ENCODE measurements at places on chromosomes 1 and 21.

GRCh38 chr1:242826701-242827336, 302.3 kb upstream of the PLD5 start:
- no peak for DNase-seq

DNA sequence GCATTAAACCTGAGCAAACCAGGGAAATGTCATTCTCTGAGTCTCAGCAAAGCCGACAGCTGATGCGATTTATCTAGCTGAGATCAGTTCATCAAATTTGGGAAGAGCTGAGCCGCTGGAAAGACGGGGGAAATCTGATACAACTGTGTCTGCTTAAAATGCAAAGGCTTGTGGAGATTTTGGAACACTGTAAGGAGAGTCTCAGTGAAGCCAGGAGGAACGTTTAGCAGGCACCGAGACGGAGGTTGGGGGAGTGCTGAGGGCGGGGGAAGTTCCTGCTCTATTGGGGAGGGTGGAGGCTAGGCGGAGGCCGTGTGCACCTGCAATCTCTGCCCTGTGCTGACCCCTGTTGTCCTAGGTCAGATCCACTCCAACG, 143.2 kb upstream of the CSF3R start:
- no peak for DNase-seq

DNA sequence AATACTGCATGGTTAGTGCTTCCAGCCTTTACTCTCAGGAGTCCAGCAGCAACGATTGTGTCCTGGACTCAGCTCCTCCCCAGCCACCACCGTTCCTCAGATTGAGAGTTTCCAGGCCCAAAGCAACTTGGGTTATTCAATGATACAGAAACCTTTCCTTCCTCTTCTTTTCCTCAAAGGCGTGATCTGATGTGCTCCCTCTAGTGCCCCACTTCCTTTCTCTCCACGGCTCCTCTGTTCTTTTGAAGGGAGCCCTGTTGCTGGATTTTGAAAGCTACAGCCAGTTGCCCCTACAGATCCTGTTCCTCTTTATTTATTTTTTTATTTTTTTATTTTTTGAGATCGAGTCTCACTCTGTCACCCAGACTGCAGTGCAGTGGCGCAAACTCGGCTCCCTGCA, 14.1 kb downstream of the CRP start:
- DNase-seq: no peak

- no peak for DNase-seq
Measured at GRCh38 chr1:109570414-109570813, 22.0 kb downstream of the GNAI3 start.

DNA sequence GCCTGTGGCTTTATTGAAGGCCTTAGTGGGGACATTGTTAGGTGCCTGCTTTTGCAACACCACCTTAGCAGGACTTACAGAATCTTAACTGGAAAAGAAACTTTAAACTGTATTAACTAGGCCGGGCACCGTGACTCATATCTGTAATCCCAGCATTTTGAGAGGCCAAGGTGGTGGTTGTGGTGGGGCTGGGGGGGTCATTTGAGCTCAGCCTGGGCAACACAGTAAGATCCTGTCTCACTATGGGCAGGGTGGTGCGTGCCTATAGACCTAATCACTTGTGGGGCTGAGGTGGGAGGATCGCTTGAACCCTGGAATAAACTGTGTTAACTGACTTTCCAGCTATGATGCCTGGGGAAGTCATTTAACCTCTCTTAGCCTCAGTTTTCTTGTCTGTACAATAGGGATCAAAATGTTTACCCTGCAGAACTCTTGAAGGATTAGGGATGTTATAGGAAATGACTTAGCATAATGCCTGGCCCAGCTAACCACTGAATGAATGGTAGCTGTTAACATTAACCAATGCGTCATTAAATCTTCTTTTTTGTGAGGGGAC, 39.5 kb downstream of the IER5 start:
- DNase-seq: no peak

- no peak for DNase-seq
Measured at GRCh38 chr21:34806423-34806822, 137.6 kb downstream of the CLIC6 start.

DNA sequence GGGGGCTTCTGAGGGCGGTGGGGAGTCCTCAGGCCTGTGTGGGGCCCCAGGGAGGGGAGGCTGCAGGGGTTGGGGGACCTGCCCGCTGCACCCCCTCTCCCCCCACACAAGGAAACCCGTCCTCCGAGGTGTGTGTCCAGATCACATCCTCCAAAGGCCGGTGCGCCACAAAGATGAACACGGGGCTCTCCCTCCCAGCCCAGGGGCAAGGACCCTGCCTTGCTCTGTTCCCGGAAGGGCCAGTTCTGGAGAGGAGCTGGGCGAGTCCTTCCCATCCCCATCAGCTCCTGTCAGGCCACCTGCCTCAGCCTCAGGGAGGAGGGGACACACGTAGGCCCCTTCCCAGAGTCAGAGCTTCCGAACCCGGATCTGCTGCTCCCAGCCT, 2.5 kb upstream of the TTLL10 start:
- DNase-seq: no peak

DNA sequence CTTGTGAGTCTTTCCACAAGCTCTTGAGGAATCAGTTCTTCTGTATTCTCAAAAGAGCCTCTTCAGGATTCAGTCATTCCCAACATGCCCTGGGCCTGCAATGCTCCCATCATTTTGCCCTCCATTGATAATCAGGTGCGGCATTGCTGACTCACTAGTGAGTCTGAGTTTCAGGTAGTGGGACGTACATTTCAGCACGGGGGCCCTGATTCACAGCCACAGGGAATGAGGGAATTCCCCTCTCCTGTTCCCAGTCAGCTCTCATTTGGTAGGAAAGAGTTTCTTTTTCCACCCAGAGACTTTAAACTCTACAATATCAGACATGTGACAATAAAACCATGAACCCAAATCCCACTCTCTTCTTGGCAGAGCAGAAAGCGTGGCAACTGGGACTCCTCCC, 3.7 kb upstream of the IRF6 start:
- DNase-seq: no peak

Data from activated CD8-positive, alpha-beta memory T cell treated with anti-CD3 and anti-CD28 coated beads for 24 hours (primary cell).